ENCODE measurements at places on chromosomes 7 and 10.
A peak's percentile ranks its signal among the peaks of the same experiment; 100 is the strongest.

- DNase-seq: no peak
These were observed 5.6 kb downstream of the SNX13 start for GRCh38 chr7:17934612-17935240.

- peak; percentile 83 for DNase-seq
These were observed 14.8 kb downstream of the PDAP1 start for GRCh38 chr7:99393355-99394187.

- no peak for DNase-seq
These were observed 19.2 kb downstream of the BTBD16 start for GRCh38 chr10:122290334-122290733.

- no peak for DNase-seq
These were observed 317.4 kb upstream of the SP8 start for GRCh38 chr7:21104124-21104500.

DNA sequence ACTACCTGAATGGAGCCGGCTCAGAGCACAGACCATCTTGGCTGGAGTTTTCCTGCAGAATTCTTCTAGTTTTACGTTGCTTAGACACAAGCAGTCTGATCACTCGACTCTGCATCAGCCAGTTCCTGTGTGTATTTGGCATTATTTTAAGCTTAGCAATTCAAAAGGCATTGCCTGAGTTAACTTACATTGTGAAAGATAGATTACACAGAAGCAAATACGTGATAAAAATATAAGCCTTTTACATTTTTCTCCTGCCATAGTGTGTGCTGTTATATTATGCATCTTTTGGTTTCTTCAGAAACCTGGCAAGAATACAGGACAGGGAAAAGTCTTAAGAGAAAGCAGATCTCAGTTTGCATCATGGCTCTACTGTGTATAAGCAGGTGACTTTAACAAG is 98.1 kb downstream of the LRRC4 start:
- no peak for DNase-seq

- no peak for DNase-seq
These were observed 66.8 kb upstream of the COL13A1 start for GRCh38 chr10:69734797-69735468.

GRCh38 chr7:151429237-151429559 is 10.7 kb downstream of the CRYGN start:
- DNase-seq: no peak

- DNase-seq: no peak
These were observed 7.2 kb downstream of the FAM3C start for GRCh38 chr7:121388950-121389349.

DNA sequence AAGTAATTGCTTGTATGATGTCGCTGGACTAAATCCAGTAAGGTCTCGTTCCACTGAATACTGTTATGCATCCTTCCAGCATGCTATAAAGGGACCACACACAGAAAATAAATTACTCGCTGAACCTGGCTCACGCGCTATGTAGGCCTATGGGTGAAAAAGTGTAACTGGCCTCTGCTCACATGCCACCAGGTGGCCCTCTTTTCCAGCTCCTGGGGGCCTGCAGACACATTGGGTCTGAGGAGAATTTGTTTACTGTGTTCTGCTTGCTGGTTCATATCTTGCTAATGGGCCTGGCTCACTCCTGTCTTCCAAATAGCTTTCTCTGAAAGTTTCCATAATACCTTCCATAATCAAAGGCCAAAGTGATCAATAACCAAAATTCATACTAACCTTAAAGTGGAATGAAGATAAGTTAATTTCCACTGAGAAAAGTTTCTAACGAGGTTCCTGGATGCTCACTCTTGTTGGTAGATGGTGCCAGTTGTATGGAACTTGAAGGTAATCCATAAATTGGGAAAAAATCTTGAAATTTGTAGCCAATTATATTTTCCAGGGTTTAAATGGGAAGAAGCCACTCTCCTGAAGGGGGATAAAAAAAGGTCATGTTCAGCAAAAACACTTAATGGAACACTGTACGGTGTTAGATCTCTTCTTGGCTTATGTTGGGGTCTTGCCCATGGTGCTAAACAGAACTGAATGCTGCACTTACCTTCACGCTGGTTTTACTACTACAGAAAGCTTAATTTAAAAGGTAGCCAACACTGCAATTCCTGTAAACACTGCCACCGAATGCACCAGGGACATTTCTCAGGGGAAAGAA is 27.0 kb upstream of the ZPBP start:
- DNase-seq: peak; percentile 14

GRCh38 chr10:79159141-79159651 is 90.4 kb downstream of the ZMIZ1 start:
- no peak for DNase-seq

DNA sequence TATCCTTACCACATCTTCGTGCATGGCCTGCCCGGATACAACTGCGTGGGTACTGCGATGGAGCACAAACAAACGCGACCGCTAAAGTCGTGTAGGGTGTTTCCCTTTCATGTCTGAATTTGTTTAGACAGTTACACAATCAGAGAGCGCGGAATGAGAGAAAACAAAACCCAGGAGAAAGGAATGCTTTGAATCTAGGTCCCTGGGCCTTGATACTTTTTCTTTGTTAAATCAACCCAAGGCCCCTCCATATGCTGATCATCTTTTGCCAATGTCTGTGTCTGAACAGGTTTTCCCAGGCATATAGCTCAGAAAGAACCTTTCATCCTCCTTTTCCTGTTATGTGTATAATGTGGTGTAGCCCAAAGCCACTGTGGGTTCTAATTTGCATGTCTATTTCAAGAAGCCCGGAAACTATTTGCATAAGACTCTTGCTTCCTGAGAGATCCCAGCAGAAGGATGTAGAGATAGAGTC is 145.8 kb downstream of the FRMD4A start:
- peak; percentile 75 for DNase-seq

DNA sequence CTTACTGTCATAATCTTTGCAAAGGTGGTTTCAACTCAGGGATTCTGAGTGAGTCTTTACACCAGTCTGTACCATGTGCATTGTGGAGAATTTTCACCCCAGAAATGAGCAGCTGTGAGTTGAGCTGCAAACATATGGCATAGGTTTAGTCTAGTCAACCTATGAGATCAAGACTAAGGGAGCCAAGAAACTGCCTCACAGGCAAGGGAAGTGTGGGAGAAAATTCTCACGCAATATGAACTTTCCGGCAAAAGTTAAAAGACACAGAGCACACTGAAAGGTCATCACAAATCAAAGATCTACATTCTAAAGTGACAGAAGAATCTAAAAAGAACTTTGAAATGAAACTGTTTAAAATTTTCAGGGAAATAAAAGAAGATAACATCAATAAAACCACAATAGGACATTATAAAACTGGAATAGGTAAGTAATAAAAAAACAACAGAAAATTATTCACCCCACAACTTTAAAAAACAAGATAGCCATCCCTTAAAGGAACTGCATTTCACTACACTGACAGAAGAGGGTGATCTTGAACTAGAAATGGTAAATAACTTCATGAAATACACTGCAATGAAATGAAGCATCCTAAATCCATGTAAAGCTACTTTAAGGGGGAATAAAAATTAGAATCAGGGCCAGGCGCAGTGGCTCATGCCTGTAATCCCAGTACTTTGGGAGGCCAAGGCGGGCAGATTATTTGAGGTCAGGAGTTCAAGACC is 63.5 kb downstream of the LGI1 start:
- DNase-seq: no peak

DNA sequence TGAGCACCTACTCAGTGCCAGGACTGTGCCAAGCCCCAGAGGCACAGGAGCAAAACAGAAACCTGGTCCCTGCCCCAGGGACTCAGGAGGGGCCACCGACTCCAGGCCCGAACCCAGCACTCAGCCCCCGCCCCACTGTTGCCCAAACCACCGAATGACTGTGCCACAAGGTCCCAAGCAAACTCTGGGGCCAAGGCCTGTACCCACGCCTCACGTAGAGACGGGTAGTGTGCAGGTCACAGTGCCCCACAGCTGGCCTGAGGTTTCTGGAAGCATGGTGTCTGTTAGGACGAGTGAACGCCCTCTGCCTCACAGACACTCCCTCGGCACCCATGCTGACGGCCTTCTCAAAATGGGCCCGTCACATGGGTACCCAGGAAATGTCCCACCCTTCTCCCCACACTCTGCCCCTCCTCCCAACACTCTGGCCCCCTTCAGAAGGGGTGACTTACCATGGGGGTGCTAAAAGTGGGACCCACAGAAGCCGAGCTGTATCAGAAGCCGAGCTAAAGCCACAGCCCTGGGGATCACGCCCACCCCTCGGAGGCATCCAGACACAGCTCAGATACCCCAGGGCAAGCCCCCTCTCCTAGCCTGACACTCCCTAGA is 44.2 kb downstream of the CTBP2 start:
- no peak for DNase-seq

GRCh38 chr7:137882806-137883205 is 36.0 kb upstream of the DGKI start:
- no peak for DNase-seq

GRCh38 chr10:86371691-86372090 is 5.1 kb upstream of the GRID1 start:
- no peak for DNase-seq

GRCh38 chr10:133163889-133164815 is 4.1 kb downstream of the KNDC1 start:
- no peak for DNase-seq

- DNase-seq: no peak
These were observed 123.2 kb downstream of the SLC16A9 start for GRCh38 chr10:59586407-59586891.

DNA sequence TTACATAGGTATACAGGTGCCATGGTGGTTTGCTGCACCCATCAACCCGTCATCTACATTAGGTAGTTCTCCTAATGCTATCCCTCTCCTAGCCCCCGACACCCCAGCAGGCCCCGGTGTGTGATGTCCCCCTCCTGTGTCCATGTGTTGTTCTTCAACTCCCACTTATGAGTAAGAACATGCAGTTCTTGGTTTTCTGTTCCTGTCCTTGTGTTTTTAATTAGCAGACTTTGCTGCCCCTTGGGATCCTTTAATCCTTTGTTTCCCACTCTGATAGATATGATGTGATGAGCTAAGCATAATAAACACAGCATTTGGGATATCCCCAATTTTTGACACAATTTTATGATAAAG is 71.1 kb upstream of the PALS2 start:
- no peak for DNase-seq

GRCh38 chr7:44561962-44562621 is 11.6 kb downstream of the DDX56 start:
- DNase-seq: no peak

GRCh38 chr7:2818121-2818520 is 26.0 kb downstream of the GNA12 start:
- DNase-seq: no peak

DNA sequence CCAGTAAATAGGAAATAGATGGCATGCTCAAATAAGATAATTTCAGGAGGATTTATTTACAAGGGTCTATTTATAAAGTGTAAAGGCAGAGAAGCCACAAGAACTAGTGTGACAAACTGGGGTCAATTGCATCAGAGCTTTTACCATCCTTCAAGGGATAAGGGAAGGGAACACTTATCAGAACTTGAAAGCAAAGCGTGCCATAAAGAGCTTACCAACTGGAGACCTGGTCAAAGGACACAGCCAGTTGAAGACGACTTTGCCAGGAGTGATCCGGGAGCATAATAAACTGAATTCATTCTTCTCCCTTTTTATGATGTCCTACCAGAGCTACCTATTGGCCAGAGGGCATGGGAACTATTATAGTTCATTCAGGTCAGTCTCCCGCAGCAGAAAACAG is 3.2 kb upstream of the PPP1R3A start:
- no peak for DNase-seq

DNA sequence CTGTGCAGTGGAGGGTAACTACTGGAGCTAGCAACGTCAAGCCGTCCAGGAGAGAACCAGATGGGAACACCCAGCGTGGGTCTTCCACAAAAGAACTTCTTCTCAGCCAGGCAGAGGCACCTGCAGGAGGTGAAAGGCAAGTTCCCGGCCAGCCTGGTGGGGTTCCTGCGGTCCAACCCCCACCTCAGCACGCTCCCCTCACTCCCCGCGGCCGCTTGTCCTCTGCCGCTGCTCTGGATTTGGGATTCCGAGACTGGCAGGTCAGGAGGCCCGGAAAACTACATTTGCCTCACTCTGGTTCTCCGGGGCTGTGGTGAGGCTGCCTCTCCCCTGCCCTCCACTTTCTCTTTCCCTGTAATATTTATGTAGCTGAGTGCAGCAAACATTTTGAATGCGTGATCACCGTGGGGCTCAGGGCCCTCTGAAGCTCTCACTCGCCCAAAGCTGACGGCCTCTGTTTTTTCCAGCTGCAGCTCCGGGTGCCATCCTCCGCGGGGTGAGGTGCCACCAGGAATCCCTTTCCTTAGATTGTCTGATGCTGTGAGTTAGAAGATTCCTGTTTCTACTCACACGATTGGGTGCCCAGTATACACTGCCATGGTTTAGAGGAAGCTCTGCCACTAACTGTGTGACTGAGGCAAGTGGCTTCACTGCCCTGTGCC is 366.9 kb downstream of the DNAJB6 start:
- no peak for DNase-seq

DNA sequence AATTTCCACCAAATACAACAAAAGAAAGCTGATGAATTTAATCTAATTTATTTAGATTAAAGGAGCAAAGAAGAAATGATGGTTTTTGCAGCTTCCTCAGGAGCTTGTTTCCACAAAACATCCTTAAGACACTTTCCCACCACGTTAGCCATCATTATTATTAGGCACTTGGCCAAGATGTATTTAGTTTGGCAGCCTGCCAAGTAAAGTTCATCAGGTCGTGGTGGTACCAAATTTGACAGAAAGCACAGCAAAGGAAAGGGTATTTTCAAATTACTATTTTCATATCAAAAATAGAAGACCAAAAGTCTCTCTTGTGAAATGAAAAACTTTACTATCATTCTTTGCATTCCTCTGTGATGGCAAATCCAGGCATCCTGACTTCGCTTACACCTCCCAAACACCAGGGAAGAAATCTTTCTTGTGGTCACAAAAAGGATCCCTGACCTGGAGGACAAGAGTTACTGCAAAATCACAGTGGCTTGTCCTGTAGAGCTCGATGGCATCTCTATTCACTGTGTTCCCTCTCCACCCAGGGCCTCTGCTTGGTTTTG is 123.1 kb upstream of the INHBA start:
- no peak for DNase-seq

GRCh38 chr7:30928254-30928872 is 16.7 kb downstream of the AQP1 start:
- no peak for DNase-seq

DNA sequence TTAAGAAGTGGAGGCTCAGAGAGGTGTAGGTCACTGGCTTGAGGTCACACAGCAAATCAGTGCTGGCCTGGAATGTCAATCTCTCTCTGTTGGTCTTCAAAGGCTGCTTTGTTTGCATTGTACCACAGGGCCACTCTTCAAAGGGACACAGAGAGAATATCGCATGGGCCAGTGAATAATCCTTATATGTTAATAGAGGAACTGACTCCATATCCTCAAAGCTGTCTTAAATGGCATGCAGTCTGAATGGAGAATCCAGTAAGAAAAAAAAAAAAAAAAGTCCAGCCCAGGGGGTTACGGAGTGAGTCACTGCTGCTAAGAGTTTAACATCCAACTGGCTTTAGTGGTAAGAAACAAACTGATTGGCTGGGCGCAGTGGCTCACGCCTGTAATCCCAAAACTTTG is 54.1 kb downstream of the NRAP start:
- no peak for DNase-seq

GRCh38 chr7:158911734-158912133 is 55.4 kb downstream of the DYNC2I1 start:
- no peak for DNase-seq

Data from NCI-H526 treated with DMSO at 0.1 percent for 48 hours (cell line).